ENCODE measurements at places on chromosomes 4 and X.

DNA sequence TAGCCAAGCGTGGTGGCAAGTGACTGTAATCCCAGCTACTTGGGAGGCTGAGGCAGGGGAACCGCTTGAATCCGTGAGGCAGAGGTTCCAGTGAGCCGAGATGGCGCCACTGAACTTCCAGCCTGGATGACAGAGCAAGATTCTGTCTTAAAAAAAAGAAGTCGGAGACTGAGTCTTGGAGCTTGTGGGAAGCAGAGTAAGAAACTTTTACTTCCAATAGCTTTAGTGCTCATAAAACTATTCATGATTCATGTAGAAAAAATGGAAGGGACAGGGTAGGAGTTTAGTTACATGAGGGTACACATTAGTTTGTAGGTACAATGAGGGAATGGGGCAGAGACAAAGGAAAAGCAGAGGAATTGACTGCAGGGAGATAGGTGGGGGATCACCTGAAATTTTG, 19.3 kb downstream of the RAP2C start:
- no peak for DNase-seq

DNA sequence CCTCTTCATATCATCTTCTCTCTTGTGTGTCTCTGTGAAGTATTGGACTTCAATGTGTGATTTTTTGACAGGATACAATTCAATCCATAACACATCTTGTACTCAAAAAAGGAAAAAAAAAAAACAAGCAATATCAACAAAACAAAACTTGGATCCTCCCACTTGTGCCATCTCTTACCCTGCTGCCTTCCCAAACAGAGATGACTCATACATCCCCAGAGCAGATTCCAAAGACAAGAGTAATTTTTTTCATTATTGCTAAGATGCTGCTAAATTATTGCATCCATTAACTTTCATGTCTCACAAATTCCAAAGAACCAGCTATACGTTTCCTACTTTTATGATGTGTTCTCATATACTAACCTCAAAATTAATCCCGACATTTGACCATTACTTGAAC, 479.2 kb downstream of the GBA3 start:
- no peak for DNase-seq

DNA sequence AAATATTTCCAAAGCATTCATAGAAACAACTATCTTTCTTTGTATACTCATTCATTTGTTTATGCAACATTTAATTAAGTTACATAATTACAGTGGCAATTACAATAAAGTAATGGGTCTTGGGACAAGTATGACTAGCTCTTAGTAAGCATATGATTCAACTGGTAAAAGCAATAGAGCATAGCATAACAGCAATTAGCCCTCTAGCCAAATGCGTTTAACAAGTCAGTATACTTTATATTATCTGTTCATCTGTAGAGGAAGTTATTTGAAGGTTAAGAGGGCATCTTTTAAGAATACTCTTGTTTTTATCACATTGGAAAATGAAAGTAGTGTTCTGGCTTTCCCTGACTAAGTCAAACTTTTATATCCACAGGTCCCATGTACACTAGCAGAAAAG, 198.1 kb upstream of the UGT8 start:
- DNase-seq: no peak

GRCh38 chr4:183657564-183657963, 1.4 kb downstream of the RWDD4 start:
- DNase-seq: no peak

GRCh38 chrX:120281761-120282160, 29.5 kb downstream of the TMEM255A start:
- no peak for DNase-seq

GRCh38 chr4:168865854-168866253, 144.2 kb downstream of the CBR4 start:
- no peak for DNase-seq

DNA sequence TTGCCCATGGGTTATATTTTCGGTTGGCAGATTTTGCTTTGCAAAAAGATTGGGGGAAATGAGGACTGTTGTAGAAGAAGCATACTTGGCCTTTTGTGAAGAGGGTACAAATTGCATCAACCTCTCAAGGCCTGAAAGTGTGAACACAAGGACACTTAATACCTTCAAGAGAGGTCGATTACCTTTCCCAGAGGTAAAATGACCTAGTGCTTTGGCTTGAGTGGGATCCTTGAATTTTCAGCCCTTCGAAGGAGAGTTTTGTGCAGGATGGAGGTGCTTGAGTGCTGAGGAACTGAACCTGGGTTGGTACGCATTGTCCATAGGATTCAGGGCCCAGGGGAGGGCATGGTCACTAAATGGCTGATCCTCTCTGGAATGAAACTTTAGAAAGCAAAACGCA, 27.6 kb upstream of the NKAP start:
- DNase-seq: no peak

GRCh38 chrX:67207912-67208311, 335.9 kb upstream of the AR start:
- no peak for DNase-seq

- DNase-seq: no peak
These were observed 758 bp downstream of the IQSEC2 start for GRCh38 chrX:53280331-53281320.

DNA sequence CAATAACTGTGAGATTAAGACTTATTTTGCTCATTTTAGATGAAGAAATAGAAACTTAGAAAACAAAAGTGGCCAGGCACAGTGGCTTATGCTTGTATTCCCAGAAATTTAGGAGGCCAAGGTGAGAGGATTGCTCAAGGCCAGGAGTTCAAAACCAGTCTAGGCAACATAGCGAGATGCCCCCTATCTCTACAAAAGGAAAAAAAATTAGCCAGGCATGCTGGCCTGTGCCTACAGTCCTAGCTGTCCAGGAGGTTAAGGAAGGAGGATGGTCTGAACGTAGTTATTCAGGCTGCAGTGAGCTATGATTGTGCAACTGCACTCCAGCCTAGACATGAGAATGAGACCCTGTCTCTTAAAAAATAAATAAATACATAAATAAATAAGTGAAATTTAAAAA, 28.0 kb downstream of the APELA start:
- DNase-seq: no peak

DNA sequence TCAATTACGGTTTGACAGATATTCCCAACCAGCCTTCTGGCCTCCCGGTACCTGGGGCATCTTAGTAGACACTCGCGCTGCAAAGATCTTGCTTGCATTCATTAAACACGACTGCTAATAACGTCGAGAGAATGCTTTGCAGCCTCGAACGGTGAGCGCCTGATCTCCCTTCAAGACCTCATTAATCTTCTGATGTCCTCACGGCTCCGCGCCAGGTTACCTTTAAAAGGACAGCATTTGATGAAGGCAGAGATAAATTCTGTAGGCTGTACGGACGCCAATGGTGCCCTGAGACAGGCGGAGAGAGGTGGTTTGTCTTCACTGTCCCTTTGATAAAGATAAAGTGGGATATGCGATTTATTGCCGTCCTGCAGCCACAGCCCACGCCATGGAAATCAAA, 64.2 kb downstream of the SHOX start:
- no peak for DNase-seq

DNA sequence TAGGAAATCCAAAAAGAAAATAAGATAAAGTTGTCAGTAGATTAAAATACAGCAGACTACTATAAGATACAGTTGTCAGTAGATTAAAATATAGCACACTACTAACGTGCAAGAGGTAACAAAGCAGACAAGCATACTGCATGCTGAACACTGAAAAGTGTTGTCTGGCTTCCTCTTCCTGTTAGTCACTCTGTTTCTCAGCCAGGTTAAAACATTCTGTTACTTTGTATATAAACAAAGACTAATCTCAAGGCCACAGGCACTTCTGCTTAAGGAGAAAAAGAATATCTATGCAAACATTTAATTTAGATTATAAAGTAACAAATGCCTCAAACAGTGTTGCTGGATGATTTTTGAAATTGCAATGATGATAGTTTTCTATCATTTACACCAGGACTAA, 41.0 kb upstream of the SCD5 start:
- DNase-seq: no peak

GRCh38 chr4:88907478-88907877, 149.5 kb downstream of the FAM13A start:
- DNase-seq: no peak

DNA sequence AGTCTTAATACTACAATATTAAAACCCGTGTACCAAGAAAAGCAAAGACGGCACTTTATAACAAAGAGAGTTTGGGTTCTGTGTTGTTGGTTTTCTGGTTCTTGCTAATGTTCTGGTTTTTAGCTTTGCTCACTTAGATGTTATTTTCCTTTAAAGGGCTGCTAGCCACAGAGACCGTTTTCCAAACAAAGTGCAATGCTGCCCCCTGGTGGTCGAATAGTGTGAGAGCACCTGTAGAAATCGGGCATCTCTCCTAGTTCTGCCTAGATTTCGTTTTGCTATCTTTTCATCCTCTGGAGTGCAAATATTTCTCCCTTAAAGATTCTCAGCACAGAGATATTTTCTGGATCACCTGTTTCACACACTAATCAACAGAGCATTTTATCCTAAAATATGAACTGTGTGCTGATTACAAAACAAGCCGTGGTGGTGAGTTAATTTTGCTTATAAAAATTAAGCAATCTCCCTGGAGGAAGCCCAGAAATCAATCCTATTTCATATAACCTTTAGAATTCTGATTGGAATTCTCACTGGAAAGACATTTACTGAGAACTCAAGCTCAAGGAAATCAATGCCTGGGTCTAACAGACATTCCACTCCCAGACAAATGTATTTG, 334.5 kb upstream of the NOCT start:
- DNase-seq: peak; percentile 10

DNA sequence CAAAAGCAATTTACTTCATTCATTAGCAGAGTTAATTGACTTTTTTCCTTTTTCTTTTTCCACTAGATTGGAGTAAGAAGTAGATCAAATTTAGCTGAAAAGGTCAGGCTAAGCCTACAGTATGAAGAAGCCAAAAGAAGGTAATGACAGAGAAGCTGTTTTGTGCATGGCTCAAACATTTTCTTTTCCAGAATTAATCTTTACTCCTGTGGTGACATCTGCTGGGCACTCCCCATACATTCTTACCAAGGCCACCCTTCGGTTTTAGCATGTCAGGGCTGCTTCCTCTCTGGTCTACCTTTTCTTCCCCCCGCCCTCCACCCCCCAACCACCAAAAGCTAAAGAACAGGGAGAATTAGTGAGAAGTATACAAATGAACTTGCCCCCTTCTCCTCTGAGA, 70.2 kb downstream of the CLDN22 start:
- DNase-seq: no peak

DNA sequence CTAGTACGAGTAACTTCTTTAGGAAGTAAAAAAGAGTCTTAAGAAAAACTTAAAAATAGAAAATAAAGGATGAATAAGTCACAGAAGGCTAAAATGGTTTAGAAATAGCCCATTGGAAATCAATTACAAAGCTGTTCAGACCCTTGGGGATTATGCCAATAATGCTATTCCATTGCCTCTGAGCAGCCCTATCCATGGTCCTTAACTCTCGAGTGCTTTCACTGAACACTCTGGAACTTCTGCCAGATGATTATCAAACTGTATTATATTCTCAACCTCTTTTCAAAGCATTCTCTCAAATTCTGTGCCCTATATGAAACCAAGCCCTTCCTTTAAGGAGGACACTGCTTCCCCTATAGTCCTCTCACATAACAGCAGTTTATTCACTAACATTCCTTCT, 17.0 kb downstream of the SLC9B1 start:
- DNase-seq: no peak

- DNase-seq: no peak
These were observed 261.7 kb downstream of the ANKRD50 start for GRCh38 chr4:124450851-124451250.

DNA sequence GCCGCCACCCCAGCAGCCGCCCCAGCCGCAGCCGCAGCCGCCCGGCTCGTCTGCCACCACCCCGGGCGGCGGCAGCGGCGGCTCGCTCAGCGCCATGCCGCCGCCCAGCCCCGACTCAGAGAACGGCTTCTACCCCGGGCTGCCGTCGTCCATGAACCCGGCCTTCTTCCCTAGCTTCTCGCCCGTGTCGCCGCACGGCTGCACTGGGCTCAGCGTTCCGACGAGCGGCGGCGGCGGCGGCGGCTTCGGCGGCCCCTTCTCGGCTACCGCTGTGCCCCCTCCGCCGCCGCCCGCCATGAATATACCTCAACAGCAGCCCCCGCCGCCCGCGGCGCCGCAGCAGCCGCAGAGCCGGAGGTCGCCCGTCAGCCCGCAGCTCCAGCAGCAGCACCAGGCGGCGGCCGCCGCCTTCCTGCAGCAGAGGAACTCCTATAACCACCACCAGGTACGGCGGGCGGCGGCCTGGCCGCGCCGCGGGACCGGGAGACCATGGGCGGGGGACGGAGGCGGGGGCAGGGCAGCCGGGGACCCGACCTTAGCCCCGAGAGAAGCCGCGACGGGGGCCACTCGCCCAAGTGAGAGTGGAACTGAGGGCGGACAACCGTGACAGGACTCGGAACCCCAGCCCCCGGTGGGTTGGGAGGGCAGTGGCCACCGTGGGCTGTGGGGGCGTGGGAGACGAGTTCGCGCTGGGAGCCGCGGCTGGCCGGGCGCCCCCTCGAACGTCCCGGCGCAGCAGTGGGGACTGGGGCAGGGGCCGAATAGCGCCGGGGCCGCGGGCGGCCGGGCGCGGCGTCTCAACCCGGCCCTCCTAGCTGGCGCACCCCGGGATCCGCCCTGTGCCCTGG, 1.8 kb downstream of the CPEB2 start:
- peak; percentile 31 for DNase-seq

DNA sequence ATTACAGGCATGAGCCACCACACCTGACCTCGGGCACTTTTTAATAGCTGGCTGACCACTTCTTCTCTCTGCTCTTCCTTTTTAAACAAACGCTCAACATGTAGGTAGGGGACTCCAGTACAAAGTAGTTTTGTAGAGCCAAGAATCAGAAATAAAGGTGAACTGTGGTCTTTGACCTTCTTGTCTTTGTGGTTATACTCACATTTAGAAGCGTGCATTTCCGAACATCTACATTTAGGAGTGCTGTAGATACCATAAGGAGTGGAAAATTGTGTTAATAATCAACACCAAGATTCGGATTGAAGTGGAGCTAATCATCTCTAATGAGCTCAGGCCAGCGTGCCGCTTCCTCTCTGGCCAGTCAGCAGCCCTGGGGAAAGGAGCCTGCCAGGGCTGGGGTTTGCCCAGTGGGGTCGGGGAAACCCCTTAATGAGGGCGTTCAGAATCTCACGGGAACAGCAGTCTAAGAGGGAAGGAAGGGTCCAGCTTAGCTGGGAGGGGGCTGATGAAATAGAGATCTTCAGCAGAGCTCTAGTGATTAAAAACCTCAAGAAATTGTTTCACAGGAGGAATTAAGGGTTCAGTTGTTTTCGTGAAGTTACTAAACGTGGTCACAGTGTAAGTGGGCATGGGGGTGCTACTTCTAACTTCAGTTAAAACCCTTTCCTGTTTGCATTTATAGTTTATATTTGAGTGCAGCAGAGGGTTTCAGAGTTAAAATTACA, 81.2 kb downstream of the GAB1 start:
- DNase-seq: no peak

- no peak for DNase-seq
These were observed 169.5 kb downstream of the MAML3 start for GRCh38 chr4:139984471-139984870.

GRCh38 chr4:5261866-5262265, 210.6 kb downstream of the STK32B start:
- no peak for DNase-seq

- no peak for DNase-seq
These were observed 41.5 kb downstream of the DTHD1 start for GRCh38 chr4:36322921-36323354.

All from stimulated activated CD8-positive, alpha-beta memory T cell treated with anti-CD3 and anti-CD28 coated beads, Interleukin-2, amount 100 ng/mL, for 1 hour (primary cell).